ENCODE measurements at places on chromosomes 11 and 22.

- peak; percentile 36 for DNase-seq
Observed at GRCh38 chr11:57476757-57477506, 16.6 kb downstream of the RTN4RL2 start.

DNA sequence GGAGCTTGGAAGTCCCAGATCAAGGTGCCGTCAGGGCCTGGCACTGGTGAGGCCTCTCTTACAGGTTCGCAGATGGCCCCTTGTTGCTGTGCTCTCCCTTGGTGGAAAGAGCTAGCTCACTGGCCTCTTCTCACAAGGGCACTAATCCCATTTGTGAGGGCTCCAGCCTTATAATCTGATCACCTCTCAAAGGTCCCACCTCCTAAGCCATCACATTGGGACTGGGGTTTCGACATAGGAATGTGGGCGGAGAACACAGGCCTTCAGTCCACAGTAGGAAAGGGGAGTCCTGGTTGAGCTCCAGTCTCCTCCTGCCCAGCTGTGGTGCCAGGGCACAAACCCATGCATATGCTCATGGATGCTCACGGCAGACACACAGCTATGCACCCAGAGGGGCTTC is 14.0 kb upstream of the LRRC32 start:
- no peak for DNase-seq

- DNase-seq: no peak
Observed at GRCh38 chr11:113104691-113105251, 143.6 kb downstream of the NCAM1 start.

DNA sequence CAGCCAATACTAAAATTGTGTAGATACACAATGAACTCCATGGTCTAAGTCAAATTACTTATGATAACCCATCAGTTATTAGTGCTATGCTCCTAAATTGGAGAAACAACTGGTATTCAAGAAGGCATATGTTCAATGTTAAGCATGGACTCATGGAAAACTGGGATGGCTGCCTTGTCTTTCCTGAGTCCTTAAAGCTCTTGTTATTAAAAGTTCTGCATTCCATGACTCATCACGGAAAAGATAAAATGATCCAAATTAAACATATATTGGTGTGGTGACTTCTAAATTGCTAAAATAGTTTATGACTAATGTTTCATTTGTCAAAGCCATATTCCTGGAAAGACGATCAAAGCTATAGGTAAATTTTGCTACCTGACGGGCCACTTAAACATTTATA is 9.4 kb upstream of the EI24 start:
- DNase-seq: no peak

DNA sequence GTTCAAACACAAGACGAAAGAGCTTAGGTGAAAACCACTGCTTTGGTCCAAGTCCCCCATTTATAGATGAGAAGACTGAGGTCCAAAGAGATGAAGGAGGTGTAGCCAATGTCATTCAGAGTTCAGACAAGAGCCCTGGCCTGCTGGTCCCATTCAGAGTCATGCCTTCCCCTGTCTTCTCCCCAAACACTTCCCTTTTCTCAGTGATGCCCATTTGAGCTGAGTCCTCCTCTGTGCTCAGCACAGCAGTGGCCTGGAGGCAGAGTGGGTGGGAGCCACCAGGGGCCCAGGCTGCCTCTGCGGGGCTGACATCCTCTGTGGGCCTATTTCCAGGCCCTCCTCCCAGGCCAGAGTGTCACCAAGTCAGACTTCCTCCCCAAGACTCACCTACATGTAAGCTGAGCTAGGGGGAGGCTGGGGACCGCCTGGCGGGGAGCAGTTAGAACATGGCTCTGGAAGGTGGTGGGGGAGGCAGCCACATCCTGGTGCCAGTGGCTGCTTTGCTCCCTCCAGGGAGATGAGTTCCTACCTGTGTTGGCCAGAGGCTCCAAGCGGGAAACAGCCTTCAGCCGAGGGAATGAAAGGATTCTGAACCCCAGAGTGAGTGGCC is 22.4 kb upstream of the LRRC10B start:
- DNase-seq: no peak

GRCh38 chr11:120722524-120722923 is 211.0 kb downstream of the GRIK4 start:
- DNase-seq: no peak

GRCh38 chr11:19558189-19558986 is 154.2 kb upstream of the NAV2 start:
- DNase-seq: no peak
